Activated effector memory CD4-positive, alpha-beta T cell treated with anti-CD3 and anti-CD28 coated beads, Interleukin-2, amount 50 U/mL, for 16 hours (primary cell): ENCODE measurements at places on chromosomes 6 and 20.

- no peak for DNase-seq
Observed at GRCh38 chr6:133415262-133415661, 174.1 kb downstream of the EYA4 start.

- no peak for DNase-seq
Observed at GRCh38 chr6:24738741-24739140, 19.8 kb upstream of the C6orf62 start.

GRCh38 chr20:50403565-50404418, 106.4 kb upstream of the PTPN1 start:
- DNase-seq = no peak

GRCh38 chr20:61505508-61505907, 253.4 kb downstream of the CDH4 start:
- DNase-seq = no peak

DNA sequence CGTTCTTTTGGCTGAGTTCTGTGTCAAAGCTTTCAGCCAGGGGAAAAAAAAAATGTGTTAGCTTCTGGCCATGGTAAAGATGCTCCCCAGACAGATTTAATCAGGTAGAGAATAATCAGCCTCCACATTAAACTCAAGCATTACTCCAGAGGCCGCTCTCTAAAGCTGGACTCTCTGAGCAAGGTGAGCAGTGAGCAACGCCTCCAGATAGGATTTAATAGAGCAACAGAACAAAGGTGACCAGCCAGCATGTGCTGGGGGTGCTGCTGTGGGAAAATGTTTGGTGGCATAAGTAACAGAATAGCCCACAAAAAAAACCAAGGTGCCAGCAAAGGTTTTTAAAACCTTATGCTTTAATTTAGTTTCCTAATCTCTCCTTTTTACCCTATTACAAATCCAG, 103.5 kb upstream of the TRAF3IP2 start:
- no peak for DNase-seq

- no peak for DNase-seq
Observed at GRCh38 chr6:148516217-148516616, 173.6 kb downstream of the SASH1 start.

GRCh38 chr6:1049900-1050299, 262.0 kb upstream of the FOXQ1 start:
- no peak for DNase-seq

GRCh38 chr20:43545837-43546578, 12.8 kb upstream of the SGK2 start:
- peak; percentile 21 for DNase-seq

- no peak for DNase-seq
Observed at GRCh38 chr6:72421387-72421786, 200.5 kb upstream of the KCNQ5 start.

DNA sequence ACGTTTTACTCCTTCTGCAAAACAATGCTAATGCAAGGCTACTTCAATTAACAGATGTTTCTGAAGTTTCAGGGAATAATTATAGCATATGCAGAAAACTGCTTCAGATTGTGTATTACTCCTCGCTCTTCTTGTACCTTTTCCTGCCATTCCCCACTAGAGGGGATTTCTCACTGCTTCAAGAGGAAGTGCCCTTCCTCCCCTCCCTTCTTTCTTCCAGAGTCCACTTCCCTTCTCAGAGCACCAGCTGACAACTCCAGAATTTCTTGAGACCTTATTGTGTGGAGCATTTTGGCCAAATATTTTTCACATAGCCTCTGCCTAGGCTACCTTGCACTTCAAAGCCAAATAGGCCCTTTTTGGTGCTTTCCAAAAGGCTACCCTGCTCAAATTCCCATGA, 12.7 kb upstream of the MCUR1 start:
- no peak for DNase-seq

DNA sequence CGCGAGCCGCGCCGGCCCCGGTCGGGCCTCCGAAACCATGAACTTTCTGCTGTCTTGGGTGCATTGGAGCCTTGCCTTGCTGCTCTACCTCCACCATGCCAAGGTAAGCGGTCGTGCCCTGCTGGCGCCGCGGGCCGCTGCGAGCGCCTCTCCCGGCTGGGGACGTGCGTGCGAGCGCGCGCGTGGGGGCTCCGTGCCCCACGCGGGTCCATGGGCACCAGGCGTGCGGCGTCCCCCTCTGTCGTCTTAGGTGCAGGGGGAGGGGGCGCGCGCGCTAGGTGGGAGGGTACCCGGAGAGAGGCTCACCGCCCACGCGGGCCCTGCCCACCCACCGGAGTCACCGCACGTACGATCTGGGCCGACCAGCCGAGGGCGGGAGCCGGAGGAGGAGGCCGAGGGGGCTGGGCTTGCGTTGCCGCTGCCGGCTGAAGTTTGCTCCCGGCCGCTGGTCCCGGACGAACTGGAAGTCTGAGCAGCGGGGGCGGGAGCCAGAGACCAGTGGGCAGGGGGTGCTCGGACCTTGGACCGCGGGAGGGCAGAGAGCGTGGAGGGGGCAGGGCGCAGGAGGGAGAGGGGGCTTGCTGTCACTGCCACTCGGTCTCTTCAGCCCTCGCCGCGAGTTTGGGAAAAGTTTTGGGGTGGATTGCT, 1.3 kb downstream of the VEGFA start:
- DNase-seq = peak; percentile 87

DNA sequence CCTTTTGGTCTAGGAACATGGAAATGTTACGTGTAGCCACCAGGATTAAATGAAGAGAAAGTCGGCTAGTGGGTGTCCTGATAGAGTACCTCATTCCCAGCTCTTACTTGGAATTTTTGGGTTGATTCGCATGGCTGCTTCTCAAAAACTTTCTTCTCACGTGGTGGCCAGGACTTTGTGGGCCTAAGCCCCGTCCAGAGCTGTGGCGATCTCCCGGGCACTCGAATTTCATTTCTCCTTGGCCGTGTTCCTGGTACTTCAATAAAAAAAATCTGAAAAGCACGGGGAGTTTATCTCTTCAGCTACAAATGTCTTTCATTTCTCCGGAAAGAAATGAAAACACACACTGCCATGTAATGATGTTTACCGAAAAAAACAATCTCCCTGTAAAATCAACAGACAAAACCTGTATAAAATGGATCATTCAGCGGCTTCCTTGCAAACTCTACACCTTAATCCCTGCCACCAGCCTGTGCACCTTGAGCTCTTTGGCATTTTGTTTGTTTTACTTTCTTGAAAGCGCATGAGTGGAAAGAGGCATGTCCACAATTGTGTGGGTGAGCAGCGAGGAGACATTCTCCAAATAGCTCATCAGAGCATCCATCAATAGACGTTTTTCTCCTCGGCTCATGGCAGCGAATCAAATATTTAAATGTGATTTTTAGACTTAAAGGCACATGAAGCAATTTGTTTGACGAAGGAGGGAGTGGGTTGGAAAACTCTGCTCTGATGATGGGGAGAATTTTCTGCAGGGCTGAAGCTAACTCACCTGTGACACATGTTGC, 173.1 kb downstream of the TFAP2C start:
- DNase-seq = no peak

GRCh38 chr20:49937027-49937929, 1.1 kb downstream of the RNF114 start:
- DNase-seq = peak; percentile 54

- no peak for DNase-seq
Observed at GRCh38 chr6:84249724-84250123, 22.3 kb upstream of the CEP162 start.

- no peak for DNase-seq
Observed at GRCh38 chr20:57844626-57845596, 135.1 kb upstream of the PMEPA1 start.

DNA sequence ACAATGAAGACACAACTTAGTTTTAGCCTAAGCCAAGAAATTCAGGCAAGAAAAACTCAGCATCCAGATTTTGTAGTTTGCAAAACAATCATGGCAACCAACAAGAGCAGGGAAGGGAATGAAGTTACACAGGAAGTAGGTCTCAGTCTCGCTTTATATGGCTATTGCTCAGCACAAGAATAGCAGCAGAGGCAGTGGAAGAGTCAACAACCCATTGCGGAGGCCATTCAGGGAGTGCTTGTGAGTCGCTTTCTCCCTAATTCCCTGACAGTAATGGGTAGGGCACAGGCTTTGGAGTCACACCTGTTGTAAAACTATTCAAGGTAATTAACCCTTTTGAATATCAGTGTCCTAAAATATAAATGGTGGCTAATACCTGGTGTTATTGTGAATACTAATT, 238.5 kb downstream of the HDGFL1 start:
- no peak for DNase-seq

GRCh38 chr20:20261159-20261558, 106.7 kb upstream of the INSM1 start:
- no peak for DNase-seq

DNA sequence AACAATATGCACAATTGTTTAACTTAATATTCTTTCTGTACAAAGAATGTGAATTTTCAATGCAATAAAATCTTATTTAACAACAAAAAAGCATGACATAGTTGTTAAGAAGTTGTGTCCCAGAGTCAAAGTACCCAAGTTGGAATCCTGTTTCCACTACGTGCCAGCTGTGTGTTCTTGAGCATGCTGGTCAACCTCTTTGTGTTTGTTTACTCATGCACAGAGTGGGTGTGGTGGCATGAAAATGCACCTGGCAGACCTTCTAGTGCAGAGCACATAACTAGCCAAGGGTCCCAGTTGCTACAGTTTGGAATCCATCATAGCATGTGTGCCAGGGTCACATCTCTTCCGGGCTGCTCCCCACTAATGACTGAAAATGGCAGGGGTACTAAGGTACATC, 24.7 kb upstream of the MOCS1 start:
- DNase-seq = no peak

DNA sequence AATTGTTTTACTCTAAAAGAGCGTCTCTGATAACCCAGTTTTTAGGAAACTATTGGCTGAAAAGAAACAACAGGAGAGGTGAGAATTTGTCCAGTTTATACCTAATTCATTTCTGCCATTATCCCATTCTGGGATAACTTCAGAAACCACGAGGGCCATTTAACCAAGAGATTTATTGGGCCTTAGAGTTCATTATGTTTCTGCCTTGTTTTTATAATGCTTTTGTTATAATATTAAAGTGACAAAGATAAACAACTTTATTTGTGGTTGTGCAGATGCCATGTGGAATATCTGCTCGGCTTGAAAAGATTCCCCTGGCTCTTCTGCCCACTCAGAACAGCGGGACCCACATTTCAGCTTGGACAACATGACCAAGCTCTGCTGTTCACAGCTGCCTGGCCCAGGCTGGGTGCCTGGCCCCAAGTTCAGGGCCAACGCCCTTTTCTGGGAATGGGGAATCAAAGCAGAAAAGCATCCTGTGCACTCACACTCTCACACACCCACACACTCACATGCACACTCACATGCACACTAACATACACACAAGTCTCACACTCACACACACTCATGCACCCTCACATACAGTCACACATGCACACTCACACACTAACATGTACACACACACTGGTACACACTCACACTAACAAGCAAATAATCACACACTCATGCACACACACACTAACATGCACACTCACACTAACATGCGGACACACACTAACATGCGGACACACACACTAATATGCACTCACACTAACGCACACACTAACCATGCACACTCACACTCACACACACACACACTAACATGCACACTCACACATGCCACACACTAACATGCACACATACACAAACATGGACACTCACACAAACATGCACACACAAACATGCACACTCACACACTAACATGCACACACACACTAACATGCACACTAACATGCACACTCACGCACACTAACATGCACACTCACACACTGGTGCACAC, 86.7 kb upstream of the NEDD9 start:
- DNase-seq = no peak

DNA sequence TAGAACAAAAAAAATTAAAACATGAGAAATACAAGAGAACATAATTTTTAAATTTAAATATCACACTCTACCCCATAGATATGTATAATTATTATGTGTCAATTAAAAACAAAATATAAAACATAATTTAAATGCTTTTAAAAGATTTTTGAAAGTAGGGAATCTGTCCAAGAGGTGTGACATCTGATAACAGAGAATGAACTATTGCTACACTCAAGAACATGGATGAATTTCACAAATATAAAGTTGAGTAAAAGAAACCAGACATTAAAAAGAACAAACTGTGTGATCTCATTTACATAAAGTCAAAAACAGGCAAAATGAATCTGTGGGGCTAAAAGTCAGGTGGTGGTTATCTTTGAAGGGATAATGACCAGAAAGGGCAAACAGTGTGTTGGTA, 106.5 kb upstream of the COL21A1 start:
- DNase-seq = no peak

DNA sequence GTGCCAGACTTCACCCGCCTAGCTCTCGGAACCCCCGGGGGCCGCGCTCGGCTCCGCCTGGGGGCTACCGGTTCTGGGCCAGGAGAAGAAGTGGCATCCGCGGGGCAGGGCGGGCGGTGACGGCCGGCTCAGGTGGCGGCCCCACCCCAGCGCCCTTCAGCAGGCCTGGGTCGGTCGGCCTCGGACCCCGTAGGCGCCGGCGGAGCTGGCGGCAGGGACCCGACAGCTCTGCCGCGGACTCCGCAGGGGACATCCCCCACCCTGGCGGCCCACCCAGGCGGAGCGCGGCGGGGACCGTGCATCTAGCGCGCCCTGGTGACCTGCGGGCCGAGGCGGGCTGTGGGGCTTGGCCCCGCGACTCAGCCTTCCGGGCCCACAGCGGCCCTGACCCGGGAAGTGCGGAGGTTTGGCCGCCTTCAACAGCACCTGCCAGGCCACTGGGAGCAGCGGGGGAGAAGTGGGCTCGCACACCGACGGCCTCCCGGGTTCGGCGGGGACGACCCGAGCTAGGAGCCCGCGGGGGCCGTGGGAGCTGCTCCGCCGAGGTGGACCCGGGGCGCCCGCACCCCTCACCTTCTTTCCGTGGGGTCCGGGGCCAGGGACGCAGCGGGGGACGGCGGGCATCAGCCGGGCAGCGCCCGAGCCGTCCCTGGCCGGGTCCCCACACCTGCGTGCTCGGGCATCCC, 87.1 kb downstream of the TMEM242 start:
- no peak for DNase-seq

GRCh38 chr6:148464319-148465010, 121.8 kb downstream of the SASH1 start:
- DNase-seq = peak; percentile 80

GRCh38 chr20:1401451-1401907, 8.6 kb upstream of the FKBP1A start:
- DNase-seq = no peak

- DNase-seq = no peak
Observed at GRCh38 chr6:20661721-20662120, 127.5 kb downstream of the CDKAL1 start.

- no peak for DNase-seq
Observed at GRCh38 chr6:157097255-157097955, 225.9 kb downstream of the TMEM242 start.

- DNase-seq = no peak
Observed at GRCh38 chr6:16757332-16757731, 3.9 kb downstream of the ATXN1 start.
